ENCODE measurements at places on chromosomes 1 and 21.
A peak's percentile ranks its signal among the peaks of the same experiment; 100 is the strongest.

DNA sequence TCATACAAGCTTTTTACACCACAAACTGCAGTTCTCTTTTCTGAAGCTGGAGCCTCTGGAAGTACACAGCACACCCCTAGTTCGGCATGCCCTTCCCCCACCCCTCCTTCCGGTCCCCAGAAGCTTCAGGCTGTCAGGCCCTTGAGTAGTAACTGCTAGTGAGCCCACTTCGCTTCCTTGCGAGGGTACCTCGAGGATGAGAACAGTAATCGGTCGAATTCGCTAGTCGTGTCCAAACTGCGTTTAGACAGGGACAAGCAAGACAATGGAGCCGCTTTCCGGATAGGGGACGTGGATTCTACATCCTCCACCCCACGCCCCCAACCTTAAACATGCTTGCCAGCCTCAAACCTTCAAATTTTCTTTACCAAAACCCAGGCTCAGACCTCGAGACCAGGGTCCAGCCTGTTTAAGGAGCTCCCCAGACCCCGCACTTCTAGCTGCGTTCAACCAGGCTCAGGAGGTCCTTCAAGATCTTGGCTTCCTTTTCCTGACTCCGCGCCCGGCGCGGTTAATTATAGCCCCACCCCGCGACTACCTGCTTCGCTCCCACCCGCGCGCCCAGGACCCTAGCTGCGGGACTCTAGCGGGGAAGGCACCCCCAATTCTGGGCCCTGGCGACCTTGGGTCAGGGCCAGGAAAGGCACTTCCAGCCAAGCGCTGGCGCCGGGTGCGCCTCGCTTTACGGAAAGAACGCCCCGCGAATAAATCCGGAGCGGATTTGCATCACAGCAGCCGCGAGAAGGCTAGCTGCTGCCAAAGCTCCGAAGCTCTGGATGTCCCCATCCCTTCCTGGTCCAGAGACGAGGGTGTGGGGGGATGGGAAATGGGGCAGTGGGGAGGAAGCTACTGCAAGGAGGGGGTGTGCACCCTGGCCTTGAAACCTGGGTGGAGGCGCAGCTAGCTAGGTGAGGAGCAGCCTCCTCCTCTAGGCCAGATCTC lies 8.1 kb upstream of the TSPAN1 start:
- peaks cover 17% of the 10 kb centered on the region for H3K4me1 ChIP-seq
- peak overlapping the region; percentile 44 for H3K27ac ChIP-seq
- H3K27me3 ChIP-seq: peaks cover 2% of the 10 kb centered on the region
- peak overlapping the region; percentile 76 for H3K4me3 ChIP-seq
- H3K36me3 ChIP-seq: no peaks in the 10 kb centered on the region
- peak; percentile 45 for DNase-seq

GRCh38 chr1:67584938-67585337 lies 100.1 kb upstream of the GADD45A start:
- H3K4me3 ChIP-seq: no peak overlapping the region
- H3K36me3 ChIP-seq: no peaks in the 10 kb centered on the region
- H3K4me1 ChIP-seq: no peaks in the 10 kb centered on the region
- DNase-seq: no peak

- no peak overlapping the region for H3K27ac ChIP-seq
- H3K36me3 ChIP-seq: no peaks in the 10 kb centered on the region
- DNase-seq: no peak
- H3K4me3 ChIP-seq: no peak overlapping the region
- H3K4me1 ChIP-seq: no peaks in the 10 kb centered on the region
These were observed 32.3 kb upstream of the RALGPS2 start for GRCh38 chr1:178692564-178693327.

- no peak for DNase-seq
- no peak overlapping the region for H3K4me3 ChIP-seq
- H3K36me3 ChIP-seq: no peaks in the 10 kb centered on the region
- no peaks in the 10 kb centered on the region for H3K4me1 ChIP-seq
These were observed 1388.1 kb downstream of the AMY1C start for GRCh38 chr1:105137543-105138457.

DNA sequence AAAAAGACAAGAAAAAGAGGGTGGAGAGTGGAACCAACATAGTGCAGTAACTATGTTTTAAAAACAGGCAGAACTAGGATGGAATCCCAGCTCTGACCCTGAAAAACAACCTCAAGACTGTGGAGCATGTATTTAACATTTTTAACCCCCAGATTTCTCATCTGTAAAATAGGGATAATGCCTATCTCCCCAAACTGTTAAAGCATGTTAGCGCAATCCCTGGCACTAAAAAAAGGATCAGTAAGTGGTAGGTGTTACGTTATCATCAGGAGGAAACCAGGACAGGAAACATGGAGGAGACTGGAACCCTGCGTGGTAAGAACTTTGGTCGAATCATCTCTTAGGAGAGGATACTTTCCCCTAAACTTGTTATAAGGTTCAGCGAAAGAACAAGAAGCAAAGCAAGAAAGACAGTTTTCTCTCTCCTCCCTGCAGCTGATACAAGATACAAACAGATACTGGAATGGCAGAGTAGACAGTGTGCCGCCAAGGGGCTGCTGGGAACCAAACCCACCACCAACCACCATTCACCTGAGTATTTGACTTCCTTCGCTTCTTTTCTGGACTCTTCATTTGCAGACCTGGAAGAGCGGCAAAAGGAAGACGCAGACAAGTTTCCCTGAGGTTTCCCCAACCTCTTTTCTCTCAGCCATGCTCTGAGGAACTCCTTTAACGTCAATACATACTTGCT lies 991 bp downstream of the PYGO2 start:
- DNase-seq: no peak
- H3K27ac ChIP-seq: peak overlapping the region; percentile 87
- no peaks in the 10 kb centered on the region for H3K27me3 ChIP-seq

GRCh38 chr21:45157932-45158331 lies 83.6 kb downstream of the ADARB1 start:
- H3K27ac ChIP-seq: no peak overlapping the region
- H3K36me3 ChIP-seq: peaks cover 14% of the 10 kb centered on the region
- no peak for DNase-seq

DNA sequence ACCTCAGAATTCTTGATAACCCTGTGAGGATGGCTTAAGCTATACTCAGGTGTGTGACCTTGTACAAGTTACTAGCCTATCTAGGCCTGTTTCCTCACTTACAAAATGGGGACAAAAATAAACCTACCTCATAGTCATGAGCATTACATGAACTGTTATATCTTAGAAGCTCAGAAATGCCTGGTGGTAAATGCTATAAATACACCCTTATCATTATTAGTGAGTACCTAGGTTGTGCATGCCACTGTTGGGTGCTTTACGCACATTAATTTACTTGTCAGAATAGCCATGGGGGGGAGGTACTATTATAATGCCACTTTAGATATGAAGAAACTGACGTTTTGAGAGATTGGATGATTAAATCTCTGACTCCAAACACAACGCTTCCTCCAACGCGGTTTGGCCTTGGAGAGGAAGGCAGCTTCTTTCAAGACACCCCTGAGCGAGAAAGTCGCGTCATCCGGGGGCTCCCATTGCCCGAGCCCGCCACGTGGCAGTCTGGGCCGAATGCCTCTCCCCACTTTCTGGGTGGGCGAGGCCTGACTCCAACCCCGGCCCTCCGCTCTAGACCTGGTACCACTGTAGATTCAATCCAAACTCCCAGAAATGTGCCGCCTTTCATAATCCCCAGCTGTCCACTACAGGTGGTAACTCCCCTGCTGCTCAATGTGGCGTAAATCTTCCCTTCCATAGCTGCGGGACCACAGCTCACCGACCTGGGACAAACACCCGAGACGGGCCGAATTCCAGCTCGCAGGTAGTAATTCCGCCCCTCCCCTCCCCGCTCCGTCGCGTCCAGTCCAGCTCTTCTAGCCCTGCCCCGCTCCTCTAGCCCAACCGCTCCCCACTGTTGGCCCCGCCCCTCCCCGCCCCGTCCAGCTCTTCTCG lies 771 bp upstream of the RAD54L start:
- H3K36me3 ChIP-seq: peaks cover 25% of the 10 kb centered on the region
- peak; percentile 73 for DNase-seq
- H3K4me1 ChIP-seq: peaks cover 29% of the 10 kb centered on the region
- no peaks in the 10 kb centered on the region for H3K27me3 ChIP-seq
- H3K27ac ChIP-seq: peak overlapping the region; percentile 94

GRCh38 chr1:194277927-194278326 lies 1091.5 kb upstream of the B3GALT2 start:
- no peaks in the 10 kb centered on the region for H3K27me3 ChIP-seq
- no peak for DNase-seq
- H3K36me3 ChIP-seq: no peaks in the 10 kb centered on the region
- no peak overlapping the region for H3K27ac ChIP-seq
- H3K4me1 ChIP-seq: peaks cover 11% of the 10 kb centered on the region
- no peak overlapping the region for H3K4me3 ChIP-seq

DNA sequence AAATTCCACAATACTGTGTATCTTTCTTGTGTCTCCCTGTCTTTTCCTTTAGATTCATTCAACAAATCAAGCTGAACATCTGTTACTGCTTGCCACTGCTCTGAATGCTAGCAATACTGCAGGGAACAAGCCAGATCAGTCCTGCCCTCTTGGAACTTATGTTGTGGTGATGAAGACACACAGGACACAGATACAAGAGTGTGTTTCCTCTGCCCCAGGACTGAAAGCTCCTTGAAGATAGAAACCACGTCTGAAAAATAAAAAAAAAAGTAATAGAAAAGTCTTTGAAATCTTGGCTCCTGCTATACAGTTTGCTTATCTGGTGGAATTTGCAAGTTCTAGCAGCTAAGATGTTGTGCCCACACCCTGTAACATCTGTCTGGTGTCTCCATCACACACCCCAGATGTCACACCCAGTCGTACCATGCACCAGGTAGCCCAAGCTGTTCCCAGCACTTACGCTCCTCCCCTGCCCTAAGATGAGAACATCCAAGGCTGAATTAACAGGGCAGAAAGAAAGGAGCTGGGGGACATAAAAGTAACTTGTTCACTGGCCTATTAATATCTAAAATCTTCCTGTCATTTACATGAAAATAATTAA lies 80.2 kb upstream of the GALNT2 start:
- peaks cover 4% of the 10 kb centered on the region for H3K27me3 ChIP-seq
- H3K27ac ChIP-seq: no peak overlapping the region
- H3K4me3 ChIP-seq: no peak overlapping the region
- no peaks in the 10 kb centered on the region for H3K36me3 ChIP-seq

DNA sequence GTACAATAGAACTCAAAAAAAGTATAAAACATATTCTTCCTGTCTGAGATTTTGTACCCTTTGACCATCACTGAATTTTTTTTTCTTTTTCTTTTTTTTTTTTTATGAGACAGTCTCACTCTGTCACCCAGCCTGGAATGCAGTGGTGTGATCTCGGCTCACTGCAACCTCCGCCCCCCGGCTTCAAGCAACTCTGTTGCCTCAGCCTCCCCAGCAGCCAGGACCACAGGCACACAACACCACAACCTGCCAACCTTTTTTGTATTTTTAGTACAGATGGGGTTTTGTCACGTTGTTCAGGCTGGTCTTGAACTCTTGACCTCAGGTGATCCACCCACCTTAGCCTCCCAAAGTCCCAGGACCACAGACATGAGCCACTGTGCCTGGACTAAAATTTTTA lies 10.4 kb downstream of the SDCCAG8 start:
- H3K4me1 ChIP-seq: peaks cover 30% of the 10 kb centered on the region
- no peak overlapping the region for H3K4me3 ChIP-seq
- DNase-seq: no peak

- no peaks in the 10 kb centered on the region for H3K4me1 ChIP-seq
- H3K4me3 ChIP-seq: no peak overlapping the region
These were observed 885.2 kb upstream of the ADGRL2 start for GRCh38 chr1:80915491-80915890.

DNA sequence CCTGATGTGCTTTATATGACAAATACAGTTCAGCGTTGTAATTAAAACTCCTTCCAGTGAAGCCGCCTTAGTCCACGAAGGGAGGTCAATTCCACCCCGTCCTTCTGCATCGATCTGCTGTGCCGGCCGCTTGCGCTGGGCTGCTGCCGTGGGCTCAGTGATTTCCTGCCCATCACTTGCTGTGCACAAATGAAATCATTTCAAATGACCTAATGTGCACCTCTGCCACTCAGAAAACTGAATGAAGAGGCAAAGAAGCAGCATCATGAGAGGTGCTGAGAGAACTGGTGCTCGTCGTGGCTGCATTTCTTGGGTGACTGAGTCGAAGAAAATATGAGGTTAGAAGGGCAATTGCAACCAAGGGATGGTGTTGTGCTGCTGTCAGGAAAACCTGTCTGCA lies 144.3 kb upstream of the SYT6 start:
- no peak for DNase-seq
- H3K27me3 ChIP-seq: no peaks in the 10 kb centered on the region
- H3K4me3 ChIP-seq: no peak overlapping the region
- no peaks in the 10 kb centered on the region for H3K36me3 ChIP-seq
- peaks cover 4% of the 10 kb centered on the region for H3K4me1 ChIP-seq

- peaks cover 53% of the 10 kb centered on the region for H3K4me1 ChIP-seq
- no peak for DNase-seq
These were observed 1.2 kb downstream of the ETS2 start for GRCh38 chr21:38806942-38807284.

DNA sequence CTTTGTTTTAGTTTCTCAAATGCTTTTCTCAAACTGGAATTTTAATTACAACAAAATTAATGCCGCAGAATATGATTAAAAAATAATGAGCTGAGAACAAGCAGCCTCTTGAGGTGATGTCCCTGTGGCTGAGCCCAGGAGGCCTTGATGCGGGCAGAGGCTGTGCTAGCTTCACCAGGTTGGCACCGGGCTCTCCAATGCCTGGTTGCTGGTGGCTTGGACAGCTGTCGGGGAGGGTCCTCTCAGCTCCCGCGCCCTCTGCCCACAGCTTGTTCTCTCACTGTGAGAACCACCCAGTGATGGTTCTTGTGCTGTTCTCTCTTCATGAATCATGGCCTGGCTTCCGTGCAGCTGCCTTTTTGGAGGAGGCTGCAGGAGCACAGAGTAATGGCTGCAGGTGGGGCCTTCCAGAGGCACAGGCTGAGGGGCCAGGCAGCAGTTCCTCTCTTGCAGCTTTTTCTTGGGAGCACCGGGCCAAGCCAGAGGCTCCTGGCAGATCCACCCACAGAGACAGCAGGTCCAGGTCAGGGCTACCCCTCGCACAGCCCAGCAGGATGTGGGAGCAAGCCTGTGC lies 156.3 kb downstream of the PCBP3 start:
- H3K4me1 ChIP-seq: no peaks in the 10 kb centered on the region
- H3K36me3 ChIP-seq: no peaks in the 10 kb centered on the region
- no peaks in the 10 kb centered on the region for H3K27me3 ChIP-seq

GRCh38 chr1:160621633-160622413 lies 25.0 kb downstream of the SLAMF1 start:
- peak overlapping the region; percentile 99 for H3K27ac ChIP-seq
- H3K27me3 ChIP-seq: no peaks in the 10 kb centered on the region
- no peak for DNase-seq
- H3K4me3 ChIP-seq: peak overlapping the region; percentile 54

DNA sequence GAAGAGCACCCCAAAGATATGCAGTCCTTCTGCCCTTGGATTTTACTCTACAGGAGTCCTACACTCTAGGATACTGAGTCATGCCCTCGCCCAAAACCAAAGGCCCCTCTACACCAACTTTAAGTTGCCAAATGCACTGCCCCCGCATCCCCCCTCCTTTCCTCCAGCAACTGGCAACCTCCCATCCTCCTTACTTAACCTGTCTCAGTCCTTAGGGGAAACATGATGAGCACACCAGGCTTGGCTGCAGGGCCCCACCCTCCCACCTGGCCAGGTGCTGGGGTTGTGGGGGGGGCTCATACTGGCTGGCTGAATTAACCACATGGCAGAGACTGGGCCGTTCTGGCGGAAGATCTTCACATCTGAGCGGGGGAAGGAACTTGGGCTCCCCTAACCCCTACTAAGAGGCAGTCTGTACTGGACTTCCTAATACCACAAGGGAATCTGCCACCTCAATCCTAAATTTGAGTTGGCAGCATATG lies 1.2 kb downstream of the HDGF start:
- peaks cover 58% of the 10 kb centered on the region for H3K4me1 ChIP-seq
- peak overlapping the region; percentile 98 for H3K27ac ChIP-seq
- DNase-seq: peak; percentile 68
- H3K4me3 ChIP-seq: peak overlapping the region; percentile 92

Data from activated naive CD8-positive, alpha-beta T cell treated with anti-CD3 and anti-CD28 coated beads, Interleukin-2, amount 50 U/mL, for 24 hours (primary cell).